ENCODE measurements at places on chromosomes 1 and 21.

DNA sequence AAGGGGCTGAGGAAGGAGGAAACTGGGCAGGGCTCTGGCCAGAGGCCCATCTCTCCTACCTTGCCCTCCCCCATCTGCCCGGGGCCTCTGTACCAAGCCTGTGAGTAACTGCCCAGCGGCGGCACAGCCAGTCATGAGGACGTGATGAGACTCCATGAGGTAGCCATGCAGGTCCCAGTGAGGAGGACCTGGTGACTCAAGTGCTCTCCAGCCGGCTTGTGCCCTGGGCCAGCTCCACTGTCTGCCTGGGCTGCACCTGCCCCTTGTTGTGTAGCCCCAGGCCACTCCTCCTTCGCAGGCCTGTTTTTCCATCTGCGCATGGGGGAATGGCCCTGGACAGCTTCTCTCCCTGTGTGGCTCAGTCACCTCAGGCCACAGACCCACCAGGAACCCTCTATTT lies 42.0 kb upstream of the PADI1 start:
- no peak for DNase-seq

GRCh38 chr1:156912310-156912709 lies 8.1 kb upstream of the LRRC71 start:
- DNase-seq, result no peak

GRCh38 chr1:47805018-47805417 lies 192.2 kb downstream of the TRABD2B start:
- no peak for DNase-seq

- no peak for DNase-seq
These were observed 168.5 kb upstream of the PLD5 start for GRCh38 chr1:242692988-242693387.

DNA sequence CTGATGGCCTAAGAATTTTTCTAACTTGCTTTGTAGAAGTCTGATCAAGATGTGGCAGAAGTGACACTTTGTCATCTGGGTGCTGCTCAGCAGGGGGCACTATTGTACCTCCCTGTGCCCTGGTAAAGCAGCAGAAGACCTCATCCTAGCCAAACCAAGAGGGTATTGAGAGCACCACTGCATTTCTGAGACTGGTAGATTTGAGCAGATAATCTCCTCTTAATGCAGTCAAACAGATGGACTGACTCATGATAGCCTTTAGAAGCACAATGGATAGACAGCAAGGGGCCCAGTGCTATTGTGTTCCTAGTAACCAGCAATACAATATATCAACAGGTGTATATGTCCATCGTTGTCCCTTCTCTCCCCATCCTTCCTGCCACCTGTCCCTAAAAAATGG lies 5.7 kb downstream of the TPM3 start:
- DNase-seq, result peak; percentile 72

GRCh38 chr1:205319081-205320018 lies 2.2 kb downstream of the NUAK2 start:
- DNase-seq, result peak; percentile 77

DNA sequence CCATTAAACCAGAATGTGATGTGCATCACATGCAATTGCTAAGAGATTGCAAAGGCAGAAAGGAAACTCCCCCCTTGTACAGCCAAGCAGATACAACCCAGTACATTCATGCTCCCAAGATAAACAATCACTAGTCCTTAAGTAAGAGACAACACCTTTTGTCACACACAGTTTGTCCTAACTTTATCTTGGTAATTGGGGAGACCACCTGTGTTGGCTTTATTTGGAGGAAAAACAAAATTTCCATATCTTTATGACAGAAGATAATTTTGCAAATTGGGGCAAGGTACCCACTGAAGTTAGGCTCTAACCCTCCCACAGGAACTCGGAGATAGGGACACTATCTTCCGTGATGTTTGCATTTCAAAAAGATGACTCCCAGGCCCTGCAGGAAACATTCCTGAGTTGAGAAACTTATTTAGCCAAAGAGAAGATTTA lies 175.0 kb upstream of the TNR start:
- DNase-seq, result no peak

DNA sequence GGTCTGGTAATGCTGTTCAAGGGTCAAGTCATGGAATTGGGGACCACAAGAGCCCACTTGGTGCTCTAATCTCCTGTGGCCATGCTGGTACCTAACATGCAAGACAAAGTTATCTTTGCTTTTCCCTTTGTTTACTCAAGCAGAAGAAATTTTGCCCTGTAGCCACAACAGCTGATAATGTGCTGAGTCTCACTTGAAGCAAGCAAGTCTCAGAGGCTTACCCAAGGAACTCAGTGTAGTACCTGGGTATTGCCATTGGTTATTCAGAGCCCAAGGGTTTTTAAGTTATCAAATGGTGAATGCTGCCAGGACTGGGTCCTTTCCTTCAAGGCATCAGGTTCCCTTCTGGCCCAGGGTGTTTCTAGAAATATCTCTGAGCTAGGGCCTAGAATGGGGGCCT lies 198.9 kb upstream of the RNPC3 start:
- DNase-seq, result no peak

GRCh38 chr21:45167796-45168222 lies 93.4 kb downstream of the ADARB1 start:
- peak; percentile 31 for DNase-seq

DNA sequence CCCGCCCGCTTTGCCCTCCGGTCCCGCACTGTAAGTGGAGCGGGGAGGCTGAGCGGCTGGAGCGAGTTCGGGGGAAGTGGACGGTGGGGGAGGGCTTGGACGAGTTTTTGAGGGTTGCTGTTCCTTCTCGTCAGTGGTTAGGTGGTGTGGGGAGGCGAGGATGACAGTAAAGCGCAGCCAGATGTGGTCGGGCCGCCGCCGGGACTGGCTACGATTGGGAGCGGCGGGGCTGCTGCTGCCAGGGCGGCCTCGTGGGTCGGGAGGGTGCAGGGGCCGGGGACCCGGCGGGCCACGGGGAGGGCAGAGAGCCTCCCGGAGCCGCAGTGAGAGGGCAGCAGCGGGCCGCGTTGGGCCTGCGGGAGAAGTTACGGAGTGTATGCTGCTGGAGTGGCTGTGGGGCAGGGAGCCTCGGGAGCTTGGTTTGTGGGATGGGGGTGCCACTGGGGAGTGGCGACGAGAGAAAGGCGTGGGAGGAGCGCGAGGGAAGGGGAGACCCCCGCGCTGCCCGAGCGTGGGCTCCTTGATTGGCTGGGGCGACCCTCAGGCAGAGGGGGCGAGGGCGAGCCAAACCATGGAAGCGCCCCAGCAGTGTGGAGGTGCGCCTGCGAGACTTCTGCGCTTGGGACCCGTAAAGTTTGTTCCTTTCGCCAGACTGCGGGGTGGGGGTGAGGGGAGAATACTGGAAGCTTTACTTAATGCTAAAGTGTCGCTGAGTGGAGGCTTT lies 2.1 kb downstream of the ADGRL2 start:
- DNase-seq, result no peak

DNA sequence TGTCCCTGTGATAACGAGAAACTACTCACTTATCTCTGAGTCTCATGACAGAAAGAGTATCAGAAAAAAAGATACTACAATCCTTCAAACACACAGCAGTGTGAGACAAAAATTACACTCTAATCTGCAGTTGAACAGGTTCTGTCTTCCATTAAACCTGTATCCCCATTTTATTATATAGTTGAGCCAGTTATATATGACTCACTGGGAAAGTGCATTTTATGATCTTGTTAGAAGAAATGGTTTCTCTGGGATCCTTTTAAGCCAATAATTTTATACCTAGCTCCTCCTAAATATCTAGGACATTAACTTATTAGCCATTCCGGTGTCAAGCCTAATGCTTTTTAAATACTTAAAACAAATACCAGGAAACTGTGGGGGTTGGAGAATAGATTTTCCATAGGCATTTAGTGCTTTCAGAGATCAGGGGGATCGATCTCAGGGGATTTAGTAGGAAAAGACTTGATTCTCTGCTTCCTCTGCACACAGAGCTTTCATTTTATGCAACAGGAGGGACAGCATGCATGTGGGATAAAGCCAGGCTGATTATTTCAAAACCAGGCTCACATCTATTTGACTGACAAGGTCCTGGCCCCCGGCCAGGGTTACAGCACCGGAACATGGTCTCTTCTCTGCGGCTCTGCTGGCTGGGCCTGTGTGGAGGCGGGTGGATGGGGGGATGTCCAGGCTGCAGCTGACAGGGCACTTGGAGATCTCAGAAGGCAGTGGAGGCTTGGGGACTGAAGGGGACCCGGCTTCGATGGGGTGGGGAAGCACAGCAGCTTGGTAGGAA lies 310.6 kb downstream of the DISC1 start:
- no peak for DNase-seq

DNA sequence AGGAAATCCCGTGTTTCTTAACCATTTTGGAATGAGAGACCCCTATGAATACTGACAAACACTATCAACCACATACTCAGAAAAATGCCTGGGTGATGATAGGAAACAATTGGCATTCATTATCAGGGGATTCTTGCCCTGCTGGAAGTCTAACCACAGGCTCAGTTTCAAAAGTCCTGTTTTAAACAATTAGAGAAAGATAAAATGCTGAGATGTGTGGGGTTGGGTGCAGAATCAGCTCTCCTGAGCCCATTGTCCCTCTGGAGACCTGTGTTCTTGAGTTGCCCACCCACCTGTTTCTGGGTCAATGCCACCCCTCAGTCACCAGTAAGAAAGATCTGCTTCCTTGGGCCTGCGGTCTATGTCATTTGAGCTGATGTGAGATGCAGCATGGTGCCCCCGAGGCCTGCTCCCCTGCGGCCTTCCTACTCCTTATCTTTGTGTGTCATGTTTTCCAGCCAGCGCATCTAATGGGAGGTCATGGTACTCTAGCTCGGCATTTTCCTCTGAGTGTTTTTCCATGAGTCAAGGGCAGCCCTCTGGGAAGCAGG lies 130.3 kb upstream of the PLXNA2 start:
- DNase-seq, result no peak

- no peak for DNase-seq
These were observed 63.1 kb downstream of the KIF21B start for GRCh38 chr1:200960236-200960947.

- DNase-seq, result peak; percentile 9
These were observed 55.2 kb downstream of the SASS6 start for GRCh38 chr1:100077531-100077930.

- DNase-seq, result peak; percentile 21
These were observed 534.5 kb downstream of the PTPRC start for GRCh38 chr1:199173356-199173755.

DNA sequence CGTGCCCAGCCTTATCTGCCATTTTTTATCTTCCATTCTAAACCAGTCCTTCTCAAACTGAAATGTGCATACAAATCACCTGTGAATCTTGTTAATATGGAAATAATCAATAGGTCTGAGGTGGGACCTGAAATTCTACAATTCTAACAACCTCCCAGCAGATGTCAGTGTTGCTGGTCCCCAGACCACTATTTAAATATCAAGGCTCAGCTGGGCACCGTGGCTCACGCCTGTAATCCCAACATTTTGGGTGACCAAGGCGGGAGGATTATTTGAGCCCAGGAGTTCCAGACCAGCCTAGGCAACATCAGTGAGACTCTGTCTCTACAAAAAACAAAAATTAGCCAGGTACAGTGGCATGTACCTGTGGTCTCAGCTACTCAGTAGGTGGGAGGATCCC lies 4.1 kb downstream of the UQCRHL start:
- peak; percentile 53 for DNase-seq

DNA sequence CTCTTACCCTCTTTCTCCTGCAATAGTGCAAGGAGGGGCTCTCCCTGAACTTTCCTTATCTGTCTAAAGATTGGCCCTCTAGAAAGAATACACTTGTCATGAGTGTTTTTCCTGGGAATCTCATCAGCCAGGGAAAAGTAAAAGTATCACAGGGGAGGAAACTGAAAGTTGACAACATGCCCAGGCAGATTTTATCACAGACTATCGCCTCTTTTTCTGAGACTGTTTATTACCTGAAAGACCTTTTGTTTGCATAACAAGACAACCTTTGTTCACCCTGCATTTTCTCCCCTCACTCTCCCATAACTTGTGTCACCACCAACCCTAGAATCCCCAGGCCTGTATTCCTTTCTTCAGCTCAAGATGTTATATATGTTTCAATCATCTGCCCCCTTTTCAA lies 794.7 kb upstream of the ADAMTS5 start:
- no peak for DNase-seq

DNA sequence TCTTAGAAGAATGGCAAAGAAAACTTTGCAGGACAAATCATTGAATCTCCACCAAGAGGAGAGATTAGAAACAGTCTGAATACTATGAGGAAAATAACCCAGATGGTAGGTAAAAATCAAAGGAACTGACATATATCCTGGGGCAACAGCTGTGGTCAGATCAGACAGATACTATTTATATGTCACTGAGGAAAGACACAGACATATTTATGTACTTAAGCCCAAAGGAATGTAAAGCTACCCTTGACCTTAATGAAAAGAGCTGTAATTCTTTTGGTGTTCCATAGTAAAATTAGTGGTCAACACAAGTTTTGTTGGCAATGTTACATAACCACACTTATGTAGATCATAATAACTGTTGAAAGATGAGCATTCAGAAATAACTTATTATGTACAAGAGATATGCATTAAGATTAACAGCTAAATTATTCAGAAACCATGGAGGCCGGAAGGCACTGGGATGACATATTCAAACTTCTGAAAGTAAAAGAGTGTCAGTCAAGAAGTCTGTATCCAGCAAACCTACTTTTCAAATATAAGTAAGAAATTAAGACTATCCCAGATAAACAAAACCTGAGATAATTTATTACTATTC lies 166.1 kb upstream of the SAMSN1 start:
- no peak for DNase-seq

- DNase-seq, result no peak
These were observed 42.8 kb downstream of the TYW3 start for GRCh38 chr1:74775735-74776134.
